Psoas muscle (tissue), 8 donors: ENCODE measurements at places on chromosomes 7 and 10. TPM values are rescaled to one million over a fixed set of nuclear protein-coding genes. Genes with fewer than 3 reads are reported as not detected.

Gene MAT1A
- total RNA-seq = not detected

Gene CYP2C19
- not detected for total RNA-seq

Gene TSPAN13
- 9.5 TPM for total RNA-seq

Gene PFKFB3
- total RNA-seq = 225 TPM

DNA sequence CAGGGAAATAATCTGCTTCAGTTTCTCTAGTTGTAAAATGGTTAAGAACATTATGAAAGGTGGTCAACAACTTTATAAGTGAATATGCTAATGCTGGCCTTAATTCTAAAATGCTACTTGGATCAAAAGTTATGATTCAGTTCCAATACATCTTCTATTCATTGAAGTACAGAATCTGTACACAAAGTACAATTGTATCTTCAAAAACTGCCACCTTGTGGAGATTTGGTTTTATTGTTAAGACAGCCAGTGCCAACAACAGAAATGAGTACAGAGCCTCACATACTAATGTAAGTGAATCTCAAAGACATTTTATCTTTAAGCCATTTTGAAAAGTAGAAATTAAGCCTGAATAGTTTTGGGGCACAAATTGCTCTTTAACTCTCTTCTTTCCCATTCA is 194.0 kb downstream of the CFTR start:
- DNase-seq = no peak

DNA sequence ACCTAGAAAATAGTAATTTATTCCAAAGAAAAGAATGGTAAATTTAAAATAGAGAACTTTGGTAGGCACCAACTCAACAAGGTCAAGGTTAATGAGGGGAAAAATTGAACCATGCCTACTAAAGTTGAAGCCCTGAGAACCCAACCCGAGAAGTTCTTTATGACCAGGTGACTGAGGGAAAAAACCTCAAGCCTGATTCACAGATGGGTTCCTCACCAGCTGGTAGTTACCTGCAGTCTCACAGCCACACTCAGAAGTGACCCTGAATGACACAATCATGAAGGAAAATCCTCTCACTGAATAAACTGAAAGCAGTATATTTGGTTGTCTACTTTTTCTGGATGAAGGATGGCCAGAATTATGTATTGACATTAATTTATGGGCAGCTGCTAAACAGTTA is 7.0 kb downstream of the C10orf67 start:
- DNase-seq = no peak
